ENCODE measurements at places on chromosomes 11 and 22.

- no peak for DNase-seq
Observed at GRCh38 chr11:36693139-36693843, 95.3 kb upstream of the RAG2 start.

DNA sequence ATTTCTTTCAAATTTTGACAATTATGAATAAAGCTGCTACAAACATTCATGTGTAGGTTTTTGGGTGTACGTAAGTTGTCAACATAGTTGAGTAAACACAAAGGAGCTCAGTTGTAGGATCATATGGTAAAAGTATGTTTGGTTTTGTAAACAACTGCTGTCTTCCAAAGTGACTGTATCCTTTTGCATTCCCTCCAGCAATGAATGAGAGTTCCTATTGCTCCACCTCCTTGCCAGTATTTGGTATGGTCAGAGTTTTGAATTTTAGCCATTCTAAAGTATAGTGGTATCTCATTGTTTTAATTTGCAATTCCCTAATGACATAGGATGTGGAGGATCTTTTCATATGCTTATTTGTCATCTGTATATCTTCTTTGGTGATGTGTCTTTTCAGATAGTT is 28.0 kb upstream of the PHOX2A start:
- DNase-seq = no peak

DNA sequence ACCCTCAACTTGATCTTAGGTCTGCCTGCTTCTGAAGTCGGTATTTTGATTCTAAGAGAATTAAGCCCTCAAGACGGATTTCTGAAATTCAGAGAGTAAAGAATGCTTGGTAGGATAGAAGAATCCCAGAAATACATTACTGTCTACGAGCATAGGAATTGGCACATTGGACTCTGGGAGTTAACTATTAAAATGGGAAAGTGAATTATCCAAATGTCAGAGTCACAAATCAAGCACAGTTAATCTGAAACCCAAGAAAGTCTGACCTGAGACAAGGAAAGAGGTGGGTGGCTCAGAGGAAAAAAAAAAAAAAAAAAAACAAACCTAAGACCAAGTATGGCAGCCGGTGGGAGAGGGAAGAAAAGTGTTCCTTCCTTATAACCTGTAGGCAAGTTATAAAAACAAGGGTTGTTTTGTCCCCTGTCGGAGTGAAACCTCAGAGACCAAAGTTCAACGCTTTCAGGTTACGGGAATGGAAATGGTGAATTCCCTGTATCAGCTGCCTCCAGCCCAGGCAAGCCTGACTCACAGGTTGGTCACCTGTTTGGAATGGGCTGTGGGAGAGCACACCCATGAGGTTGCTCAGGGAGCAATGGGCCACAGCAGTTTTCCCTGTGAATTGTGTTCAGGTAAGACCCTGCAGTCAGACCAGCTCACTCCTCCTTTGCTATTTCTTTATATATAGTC is 139.0 kb downstream of the ETS1 start:
- DNase-seq = no peak

DNA sequence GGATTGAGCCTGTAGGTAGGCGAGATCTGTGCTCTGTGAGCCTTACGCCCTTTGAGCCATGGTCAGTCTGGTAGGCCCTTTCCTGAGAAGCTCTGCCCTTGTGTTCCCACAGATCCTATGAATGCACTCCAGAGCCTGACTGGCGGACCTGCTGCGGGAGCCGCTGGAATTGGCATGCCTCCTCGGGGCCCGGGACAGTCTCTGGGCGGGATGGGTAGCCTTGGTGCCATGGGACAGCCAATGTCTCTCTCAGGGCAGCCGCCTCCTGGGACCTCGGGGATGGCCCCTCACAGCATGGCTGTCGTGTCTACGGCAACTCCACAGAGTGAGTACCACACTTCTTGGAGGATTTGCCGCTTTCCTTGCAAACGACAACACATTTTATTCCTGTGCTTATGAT is 47.4 kb downstream of the MED15 start:
- no peak for DNase-seq

- no peak for DNase-seq
Observed at GRCh38 chr11:3001496-3001895, 9.4 kb upstream of the NAP1L4 start.

- no peak for DNase-seq
Observed at GRCh38 chr11:23202611-23203010, 342.3 kb upstream of the CCDC179 start.

DNA sequence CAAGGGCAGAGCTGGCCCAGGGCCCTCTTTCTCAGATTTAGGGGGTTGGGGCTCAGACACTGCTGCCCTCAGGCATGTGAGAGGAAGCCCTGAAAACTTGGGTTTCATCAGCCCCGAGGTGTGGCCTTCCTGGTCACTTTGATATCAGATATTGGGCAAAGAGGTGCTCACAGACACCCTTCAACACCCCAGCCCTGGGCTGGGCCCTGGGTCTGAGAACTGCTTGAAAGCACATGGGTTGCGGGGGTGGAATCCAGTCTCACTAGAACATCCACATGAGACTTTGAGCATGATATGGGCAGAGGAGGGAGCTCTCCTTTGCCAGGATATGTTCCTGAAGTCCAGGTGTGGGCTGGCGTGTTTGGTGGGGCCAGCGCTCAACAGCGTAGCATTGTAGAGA is 10.4 kb downstream of the DGAT2 start:
- DNase-seq = no peak

GRCh38 chr11:92136797-92137196 is 87.8 kb upstream of the FAT3 start:
- no peak for DNase-seq

DNA sequence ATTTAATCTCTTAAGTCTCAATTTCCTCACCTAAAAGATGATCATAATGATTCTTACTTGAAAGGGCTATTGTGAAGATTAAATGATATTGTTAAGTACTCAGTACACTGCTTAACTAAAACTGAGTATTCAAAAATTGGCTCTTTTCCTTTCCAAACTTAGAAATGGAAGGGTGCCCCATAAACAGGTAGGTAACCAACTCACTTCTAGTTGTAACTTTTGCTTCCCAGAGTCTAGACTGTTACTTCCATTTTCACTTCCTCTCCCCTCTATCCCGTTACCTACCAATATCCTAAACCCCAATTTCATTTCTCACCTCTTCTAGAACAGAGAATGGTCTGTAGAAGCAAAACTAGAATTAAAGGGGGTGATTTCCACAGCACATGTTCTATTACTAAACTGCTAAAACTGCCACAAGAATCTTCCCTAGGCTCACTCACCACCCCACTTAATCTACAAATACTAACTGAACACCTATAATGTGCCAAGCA is 50.0 kb downstream of the RRAS2 start:
- no peak for DNase-seq

DNA sequence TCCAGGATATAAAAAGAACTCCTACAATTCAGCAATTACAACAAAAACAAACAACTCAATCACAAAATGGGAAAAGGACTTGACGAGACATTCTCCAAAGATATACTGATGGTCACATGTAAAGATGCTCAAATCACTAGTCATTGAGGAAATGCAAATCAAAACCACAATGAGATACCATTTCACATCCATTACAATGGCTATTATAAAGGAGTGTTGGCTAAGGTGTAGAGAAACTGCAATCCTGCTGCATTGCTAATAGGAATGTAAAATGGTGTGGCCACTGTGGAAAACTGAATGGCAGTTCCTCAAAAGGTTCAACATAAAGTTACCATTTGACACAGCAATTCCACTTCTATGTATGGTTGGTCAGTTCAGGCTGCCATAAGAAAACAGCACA is 11.8 kb upstream of the TBCEL start:
- DNase-seq = no peak

DNA sequence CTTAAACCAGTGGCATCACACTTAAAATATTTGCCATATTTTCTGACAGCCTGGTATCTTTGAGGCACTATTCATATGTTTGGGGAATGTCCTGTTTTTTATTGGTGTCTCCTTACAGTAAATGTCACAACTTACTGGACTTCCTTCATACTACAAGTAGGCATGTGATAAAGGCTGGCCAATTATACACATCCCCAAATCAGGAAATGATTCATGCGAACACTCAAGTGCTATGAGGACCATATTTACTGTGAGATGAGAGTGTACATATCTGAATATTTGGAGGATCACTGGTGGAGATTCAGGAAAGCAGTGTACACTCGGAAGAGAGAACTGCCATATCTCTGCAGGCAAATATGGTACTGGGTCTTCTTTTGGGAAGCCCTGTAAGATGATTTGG is 913.8 kb upstream of the CHORDC1 start:
- DNase-seq = no peak

DNA sequence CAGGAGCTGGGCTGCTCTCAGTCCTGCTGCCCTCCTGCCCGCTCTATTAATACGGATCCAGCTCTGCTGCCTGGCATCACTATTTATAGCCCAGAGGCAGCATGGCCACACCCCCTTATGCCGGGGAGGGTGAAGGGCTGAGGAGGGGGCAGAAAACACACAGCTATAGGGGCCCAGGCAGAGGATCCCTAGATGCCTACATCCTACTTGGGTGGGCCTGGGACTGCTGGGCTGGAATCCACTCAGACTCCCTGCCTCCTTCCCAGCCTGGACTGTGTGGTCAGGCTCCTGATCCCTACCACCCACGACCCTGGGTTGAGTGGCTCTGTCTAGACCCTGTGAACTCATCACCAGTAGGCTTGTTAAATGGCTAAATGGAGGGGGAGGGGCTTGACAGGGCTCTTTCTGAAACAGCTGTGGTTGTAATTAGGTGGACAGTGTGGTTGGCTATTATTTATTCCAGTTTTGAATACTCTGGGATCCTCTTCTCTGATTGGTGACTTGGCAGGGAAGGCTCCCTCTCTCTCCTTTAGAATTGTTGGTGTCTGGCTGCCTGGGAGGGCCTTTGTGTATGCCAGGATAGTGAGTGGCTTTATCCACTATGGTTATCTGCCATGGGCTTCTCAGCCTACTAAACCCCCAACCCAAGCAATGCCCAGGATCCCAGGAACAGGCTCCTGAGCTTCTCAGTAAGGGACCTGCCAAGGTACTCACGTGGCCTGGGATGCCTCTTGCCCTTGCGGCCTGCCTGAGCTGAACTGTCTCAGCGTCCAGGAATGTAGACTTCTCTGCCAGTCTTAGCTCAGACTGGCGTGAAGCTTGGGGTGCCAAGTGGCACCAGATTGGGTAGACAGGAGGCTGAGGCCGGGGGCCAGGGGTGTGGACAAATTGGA is 15.2 kb downstream of the PHLDB1 start:
- peak; percentile 83 for DNase-seq

DNA sequence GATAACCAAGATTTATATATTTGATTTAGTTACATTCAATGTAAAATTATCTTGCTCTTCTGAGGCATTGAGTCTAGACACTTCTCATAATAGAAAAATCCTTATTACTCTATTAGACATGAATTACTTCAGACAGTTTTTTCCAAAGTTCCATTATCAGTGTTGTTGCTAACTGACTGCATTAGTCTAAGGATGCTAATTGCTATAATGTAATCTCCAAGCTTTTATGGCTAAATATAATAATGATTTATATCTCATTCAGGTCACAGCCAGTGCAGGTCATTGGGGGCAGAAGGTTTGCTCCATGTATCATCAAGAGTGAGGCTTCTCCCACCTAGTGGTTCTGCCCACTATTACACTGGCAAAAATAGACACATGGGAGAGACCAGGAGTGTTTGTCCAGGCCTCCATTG is 377.2 kb upstream of the DDI1 start:
- DNase-seq = no peak

DNA sequence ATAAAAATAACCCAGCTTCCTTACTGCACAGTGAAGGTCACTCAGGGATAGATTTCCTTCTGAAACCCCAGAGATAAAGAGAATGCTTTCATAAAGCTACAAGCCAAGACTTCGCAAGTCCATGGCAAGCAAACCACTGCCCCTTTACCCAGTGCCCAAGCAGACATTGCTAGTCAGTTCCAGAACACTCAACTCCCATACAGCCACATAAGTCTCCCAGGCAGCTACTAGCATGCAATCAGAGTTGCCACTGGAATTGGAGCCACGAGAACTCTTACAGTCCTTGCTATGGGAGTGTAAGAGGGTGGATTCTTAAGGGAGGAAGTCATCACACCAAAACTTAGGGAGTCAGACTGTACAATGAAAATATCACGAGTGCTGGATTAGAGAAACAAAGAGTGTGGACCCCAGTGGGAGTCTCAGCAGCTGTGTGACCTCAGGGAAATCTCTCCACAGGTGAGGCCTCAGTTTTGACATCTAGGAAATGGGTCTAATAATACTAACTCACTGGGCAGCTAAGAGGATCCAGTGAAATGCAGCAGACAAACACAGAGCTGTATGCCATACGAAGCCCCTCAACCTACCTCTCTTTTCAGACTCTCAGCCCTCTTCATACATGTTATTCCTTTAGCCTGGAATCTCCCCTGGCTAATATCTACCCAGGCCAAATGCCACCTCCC is 526.6 kb downstream of the MN1 start:
- no peak for DNase-seq

- no peak for DNase-seq
Observed at GRCh38 chr11:78851878-78852586, 277.4 kb upstream of the NARS2 start.

GRCh38 chr11:125156346-125157117 is 8.0 kb upstream of the PKNOX2 start:
- no peak for DNase-seq

GRCh38 chr22:35600476-35600875 is 16.7 kb downstream of the MB start:
- no peak for DNase-seq

DNA sequence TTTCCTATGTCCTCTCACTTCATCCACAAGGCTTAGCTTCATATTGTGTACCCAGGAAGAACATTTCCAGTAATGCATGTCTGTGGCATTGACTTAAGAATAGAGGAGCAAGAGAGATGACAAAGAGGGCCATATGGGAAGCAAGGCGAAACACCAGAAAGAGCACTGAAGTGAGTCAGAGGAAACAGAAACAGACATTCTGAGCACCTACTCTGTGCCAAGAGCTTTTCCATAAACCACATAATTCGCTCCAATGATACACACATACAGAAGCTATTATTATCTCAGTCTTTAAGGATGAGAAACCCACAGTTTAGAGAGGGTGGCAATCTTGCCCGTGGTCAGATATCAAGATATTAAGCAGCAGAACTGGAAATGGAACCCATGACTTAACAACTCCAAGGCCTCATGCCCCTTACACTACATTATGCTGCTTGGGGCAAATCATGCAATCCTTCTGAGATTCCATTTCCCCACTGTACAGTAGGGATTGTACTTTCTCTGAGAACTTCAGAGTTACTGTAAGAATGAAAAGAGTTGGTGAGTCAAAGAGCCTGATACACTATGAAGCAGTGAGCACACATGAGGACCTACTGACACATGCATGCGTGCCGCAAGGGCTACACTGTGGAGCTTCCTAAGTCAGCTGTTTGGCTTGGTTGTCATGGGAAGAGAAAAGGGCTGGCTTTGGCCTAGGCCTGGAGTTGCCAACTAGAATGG is 126.6 kb downstream of the KCNC1 start:
- no peak for DNase-seq

GRCh38 chr11:74611369-74611861 is 19.0 kb downstream of the POLD3 start:
- peak; percentile 82 for DNase-seq

Data from adipocyte (in vitro differentiated cells).